ENCODE measurements at places on chromosomes 3 and 15.
A peak's percentile ranks its signal among the peaks of the same experiment; 100 is the strongest.

GRCh38 chr3:195458316-195458717, 15.5 kb upstream of the ACAP2 start:
- no peak for DNase-seq

DNA sequence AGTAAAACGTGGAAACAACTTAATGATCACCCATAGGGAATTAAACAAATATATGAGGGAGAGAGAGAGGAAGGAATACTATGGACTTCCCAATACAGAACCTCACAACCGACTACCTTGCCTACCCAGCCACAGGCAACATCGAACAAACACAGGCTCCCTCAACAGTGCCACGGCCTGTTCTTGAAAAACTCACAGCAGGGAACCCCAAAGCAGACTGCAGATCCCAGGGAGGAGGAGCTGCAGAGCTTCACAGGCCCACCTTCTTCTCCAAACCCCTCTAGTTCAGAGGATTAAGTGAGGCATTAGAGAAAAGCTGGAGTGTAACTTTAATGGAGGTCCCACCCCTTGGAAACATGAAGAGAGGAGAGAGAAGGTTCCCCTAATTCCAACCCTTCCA, 110.2 kb downstream of the ST8SIA2 start:
- DNase-seq: no peak

GRCh38 chr15:74579001-74579400, 36.6 kb upstream of the CLK3 start:
- DNase-seq: no peak

DNA sequence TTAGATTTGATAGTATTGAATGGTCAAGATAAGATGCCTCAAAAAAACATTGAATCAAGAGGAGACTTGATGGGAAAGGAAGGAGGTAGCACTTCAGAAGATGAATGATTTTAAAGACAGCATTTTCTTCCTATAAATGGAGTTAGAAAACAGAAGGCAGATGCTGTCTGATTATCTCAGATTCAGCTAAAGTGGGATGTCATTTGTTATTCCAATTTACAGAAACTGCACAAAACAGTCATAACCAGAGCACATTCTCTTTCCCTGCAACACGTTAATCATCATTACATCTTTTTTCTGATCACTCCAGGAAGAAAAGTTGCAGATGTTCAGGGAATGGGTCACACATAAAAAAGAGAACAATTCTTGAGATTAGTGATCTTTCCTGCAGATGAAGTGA, 1141.8 kb downstream of the SI start:
- DNase-seq: no peak

GRCh38 chr15:71409541-71409940, 294.3 kb downstream of the THSD4 start:
- DNase-seq: no peak

- DNase-seq: peak; percentile 20
Measured at GRCh38 chr15:79310612-79310984, 314 bp upstream of the TMED3 start.

DNA sequence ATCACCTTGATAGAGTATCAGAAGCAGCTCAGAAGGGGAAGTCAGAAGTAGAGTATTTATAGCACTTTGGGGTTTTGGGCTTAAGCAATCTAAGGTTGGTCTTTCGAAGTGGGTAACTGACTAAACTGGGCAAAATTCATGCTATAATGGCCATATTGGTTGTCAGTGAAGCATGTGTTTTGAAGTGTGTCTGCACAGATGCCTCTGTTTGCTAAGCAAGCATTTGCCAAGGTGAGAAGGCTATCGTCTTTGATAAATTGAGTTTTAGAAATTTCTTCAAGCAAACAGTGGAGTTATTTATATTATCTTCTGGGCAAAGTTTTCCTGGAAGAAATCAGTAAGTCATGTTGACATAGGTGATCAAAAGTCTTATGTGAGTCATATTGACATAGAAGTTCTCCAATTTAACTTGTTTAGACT, 412.8 kb upstream of the TGFBR2 start:
- no peak for DNase-seq

- no peak for DNase-seq
Measured at GRCh38 chr3:155631323-155632019, 113.4 kb downstream of the PLCH1 start.

DNA sequence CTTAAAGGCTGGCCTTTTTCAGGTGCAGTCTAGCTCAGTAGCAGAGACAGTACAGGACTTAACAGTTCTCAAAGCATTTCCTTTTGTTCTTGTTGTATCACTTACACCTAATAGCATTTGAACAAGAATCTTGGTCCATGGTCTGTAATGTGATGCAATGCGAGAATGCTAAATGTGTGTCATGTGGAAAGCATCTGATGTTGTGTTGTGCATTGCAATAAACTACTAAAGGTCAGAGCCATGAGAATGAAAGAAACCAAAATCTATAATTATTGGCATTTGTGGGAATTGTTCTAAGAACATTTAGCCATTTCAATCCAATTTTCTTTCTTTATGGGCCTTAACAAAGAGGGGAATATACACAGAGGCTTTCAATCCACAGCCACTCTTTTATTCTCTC, 324.5 kb upstream of the ROBO2 start:
- DNase-seq: no peak

Measured in renal pelvis (tissue), 12 donors.